ENCODE measurements at places on chromosomes 12 and 14. TPM values are rescaled to one million over a fixed set of nuclear protein-coding genes. Genes with fewer than 3 reads are reported as not detected.
A peak's percentile ranks its signal among the peaks of the same experiment; 100 is the strongest.

The BLTP3B gene
- total RNA-seq: 24.2 TPM

The TBX3 gene
- 36.0 TPM for total RNA-seq

The SLC39A2 gene
- total RNA-seq: not detected

The KLRD1 gene
- 6.0 TPM for total RNA-seq

The EEF1AKMT3 gene
- total RNA-seq: 4.6 TPM

GRCh38 chr12:79782172-79782900, 91.6 kb upstream of the PAWR start:
- H3K4me3 ChIP-seq: no peak overlapping the region
- no peak for DNase-seq
- H3K36me3 ChIP-seq: peaks cover 63% of the 10 kb centered on the region
- peak overlapping the region; percentile 18 for H3K27ac ChIP-seq

DNA sequence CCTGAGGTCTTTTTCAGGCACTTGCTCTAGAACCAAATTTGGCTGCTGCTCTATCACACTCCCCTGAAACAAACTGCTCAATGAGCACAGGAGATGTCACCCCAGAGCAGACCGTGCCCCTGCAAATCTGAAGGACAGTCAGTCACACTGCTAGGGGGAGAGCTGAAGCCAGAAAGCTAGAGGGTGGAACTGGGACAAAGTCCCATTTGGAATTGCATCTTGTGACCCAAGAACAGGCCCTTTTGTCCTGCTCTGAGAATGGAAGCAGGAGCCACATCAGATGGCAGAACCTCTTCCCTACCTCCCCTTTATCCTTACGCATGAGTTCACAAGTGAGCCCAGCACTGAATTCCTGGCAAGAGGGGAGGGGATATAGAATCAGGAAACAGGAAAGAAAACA, 64.7 kb downstream of the MAP3K9 start:
- H3K4me1 ChIP-seq: no peaks in the 10 kb centered on the region
- no peaks in the 10 kb centered on the region for H3K36me3 ChIP-seq
- no peaks in the 10 kb centered on the region for H3K27me3 ChIP-seq
- H3K27ac ChIP-seq: no peak overlapping the region
- H3K4me3 ChIP-seq: no peak overlapping the region

DNA sequence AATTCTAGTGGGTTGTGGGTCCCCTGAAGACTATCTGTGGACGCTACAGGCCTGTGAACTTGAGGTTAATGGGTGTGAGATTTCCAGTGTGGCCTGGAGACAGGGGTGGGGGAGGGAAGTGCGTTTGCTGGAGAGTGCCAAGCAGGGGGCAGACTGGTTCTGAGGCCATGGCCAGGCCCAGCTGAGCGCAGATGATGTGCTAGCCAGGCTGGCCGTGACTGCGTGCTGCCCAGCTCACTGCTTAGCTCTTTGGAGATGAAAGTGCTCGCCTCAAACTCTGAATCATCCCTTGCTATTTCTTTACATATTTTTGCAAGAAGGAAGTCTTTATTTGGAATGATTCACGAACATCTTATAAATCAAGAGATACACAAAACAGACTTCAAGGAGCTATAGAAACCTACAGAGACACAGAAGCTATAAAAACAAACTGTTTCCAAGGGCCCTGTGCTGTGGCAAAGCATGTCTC, 75.2 kb upstream of the PLEKHG3 start:
- H3K4me1 ChIP-seq: no peaks in the 10 kb centered on the region
- no peaks in the 10 kb centered on the region for H3K27me3 ChIP-seq
- no peak overlapping the region for H3K27ac ChIP-seq
- H3K36me3 ChIP-seq: no peaks in the 10 kb centered on the region

- H3K4me1 ChIP-seq: peaks cover 2% of the 10 kb centered on the region
- H3K36me3 ChIP-seq: no peaks in the 10 kb centered on the region
- no peaks in the 10 kb centered on the region for H3K27me3 ChIP-seq
- no peak overlapping the region for H3K27ac ChIP-seq
- H3K4me3 ChIP-seq: no peak overlapping the region
Measured at GRCh38 chr12:66312189-66312588, 9.9 kb downstream of the HELB start.

DNA sequence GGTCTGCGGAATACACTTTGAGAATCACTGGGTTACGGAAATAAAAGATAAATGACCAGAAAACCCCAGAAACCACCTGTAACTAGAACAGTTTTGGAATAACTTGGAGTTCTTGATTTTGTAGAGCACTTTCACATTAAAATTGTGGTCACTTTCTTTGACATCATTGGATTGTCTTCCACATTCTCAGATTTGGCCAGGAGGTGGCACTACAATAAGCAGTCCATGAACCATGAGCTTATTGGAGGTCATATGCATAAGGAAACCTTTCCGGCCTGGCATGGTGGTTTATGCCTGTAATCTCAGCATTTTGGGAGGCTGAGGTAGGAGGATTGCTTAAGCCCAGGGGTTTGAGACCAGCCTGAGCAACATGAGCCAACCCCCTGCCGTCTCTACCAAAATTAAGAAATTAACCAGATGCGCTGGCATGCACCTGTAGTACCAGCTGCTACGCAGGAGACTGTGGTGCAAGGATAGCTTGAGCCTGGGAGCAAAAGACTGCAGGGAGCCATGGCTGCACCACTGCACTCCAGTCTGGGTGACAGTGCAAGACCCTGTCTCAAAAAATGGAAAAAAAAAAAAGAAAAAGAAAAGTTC, 107.7 kb upstream of the CAND1 start:
- H3K36me3 ChIP-seq: no peaks in the 10 kb centered on the region
- DNase-seq: no peak
- H3K27ac ChIP-seq: no peak overlapping the region
- no peaks in the 10 kb centered on the region for H3K27me3 ChIP-seq
